ENCODE measurements at places on chromosomes 6 and 20.

GRCh38 chr6:9138936-9139335, 703.6 kb upstream of the SLC35B3 start:
- DNase-seq = no peak

DNA sequence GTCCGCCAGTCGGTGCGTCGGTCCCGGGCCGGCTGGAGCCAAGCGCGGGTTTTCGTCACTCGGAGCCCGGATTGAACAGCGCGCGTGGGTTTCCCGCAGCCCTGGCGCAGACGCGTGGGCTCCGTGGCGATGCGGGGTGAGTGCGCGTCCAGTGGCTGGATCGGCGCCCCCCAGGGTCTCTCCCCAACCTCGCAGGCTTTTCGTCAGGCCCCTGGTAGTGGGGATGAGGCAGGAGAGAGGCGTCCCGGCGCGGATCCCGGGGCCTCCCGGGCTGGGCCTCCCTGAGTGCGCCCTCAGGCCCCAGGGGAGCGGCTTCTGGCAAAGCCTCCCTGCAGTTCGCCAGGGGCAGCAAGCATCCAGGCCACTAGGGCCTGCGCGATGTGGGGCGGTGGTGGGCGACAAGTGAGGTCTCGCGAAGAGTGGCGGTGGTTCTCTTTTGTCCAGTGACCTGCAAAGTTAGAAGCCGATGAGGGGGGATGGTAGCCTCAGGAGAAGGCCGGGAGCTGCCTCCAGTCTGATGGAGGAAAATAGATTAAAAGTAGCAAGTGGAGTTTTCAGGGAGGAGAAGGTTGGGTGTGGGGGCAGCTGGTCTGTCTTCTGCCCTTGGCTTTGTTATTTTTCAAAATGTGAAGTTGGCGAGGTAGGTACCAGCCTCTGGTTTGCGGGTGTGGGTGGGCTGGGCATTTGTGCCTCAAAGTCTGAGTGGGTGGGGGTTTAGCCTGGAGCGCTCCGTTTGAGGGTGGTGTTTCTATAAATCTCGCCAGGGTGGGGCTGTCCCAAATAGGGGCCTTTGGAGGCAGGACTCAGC, 1.6 kb downstream of the TOX2 start:
- peak; percentile 36 for DNase-seq

- DNase-seq = peak; percentile 57
These were observed 165.8 kb upstream of the CITED2 start for GRCh38 chr6:139540276-139540675.

DNA sequence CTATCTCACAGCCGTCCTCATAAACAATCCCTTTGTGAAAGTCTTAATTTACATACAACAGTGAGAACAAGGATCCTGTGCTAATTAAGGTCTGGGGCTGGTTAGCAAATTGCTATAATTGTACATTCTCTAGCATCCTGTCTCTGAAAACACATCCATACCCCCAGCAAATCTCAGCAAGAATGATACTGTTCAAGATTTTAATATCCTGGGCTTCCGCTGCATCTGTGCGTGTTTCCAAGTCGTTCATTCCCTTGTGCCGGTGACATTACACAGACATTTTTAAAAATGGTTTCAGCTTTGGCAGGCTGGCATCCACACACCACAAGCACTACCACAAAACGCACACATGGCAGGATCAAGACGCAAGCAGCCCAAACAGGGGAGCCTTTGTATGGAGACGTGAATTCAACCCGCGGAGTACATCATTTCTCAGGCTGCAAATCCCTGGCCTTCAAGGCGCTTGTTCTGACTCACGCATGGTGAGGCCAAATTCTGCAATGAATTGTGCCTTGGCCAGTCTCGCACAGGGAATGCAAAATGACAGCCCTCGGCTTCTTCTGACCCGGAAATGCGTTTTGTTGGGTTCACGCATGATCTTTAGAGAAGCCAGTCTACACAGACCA, 20.3 kb downstream of the ZMYND8 start:
- peak; percentile 65 for DNase-seq

- peak; percentile 89 for DNase-seq
These were observed at the start of gene EPB41L2 for GRCh38 chr6:131063028-131063763. TSS of gene EPB41L2 (minus strand) at chr6:131063245. CDS start at chr6:130956485, 106,760 bp downstream.

DNA sequence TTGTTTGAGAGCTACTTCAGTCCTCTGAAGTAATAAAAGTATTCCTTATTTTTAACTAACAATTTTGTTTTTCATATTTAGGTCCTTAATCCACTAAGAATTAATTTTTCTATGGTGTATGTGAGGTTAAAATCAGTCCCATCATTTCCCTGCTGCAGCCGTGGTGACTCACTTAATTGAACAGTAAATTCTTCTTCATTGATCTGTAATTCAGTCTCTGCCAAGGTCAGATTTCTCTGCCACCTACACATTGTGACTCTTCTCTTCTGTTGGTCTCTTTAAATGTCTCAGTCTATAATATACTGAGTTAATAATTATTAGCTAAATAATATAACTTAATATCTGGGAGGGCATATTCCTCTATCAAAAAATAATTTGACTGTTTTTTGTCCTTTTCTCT, 262.3 kb downstream of the UTRN start:
- no peak for DNase-seq

GRCh38 chr6:143062551-143062950, 1.9 kb downstream of the AIG1 start:
- no peak for DNase-seq

DNA sequence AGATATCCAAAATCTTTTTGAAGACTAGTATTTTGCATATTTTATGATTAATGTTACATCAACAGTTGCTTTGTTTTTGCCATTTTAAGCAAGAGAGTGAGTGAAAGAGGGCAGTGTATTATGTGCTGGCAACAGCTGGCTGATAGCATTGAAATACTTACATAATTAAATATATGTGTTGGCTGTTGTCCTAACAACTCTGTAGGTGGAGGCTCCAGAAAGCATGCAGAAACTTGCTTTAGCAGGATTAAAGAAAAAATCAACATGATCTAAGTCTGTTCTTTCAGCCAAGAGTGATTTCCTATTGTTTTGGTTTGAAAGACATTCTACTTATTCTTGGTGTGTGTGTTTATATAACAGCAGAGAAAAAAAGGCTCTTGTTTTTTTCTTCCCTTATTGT, 127.5 kb downstream of the CDKAL1 start:
- DNase-seq = no peak

- DNase-seq = no peak
These were observed 99.1 kb upstream of the ISM1 start for GRCh38 chr20:13121840-13122515.

GRCh38 chr20:49693435-49694171, 20.1 kb downstream of the B4GALT5 start:
- no peak for DNase-seq

GRCh38 chr6:6772751-6773150, 184.2 kb downstream of the LY86 start:
- DNase-seq = no peak

DNA sequence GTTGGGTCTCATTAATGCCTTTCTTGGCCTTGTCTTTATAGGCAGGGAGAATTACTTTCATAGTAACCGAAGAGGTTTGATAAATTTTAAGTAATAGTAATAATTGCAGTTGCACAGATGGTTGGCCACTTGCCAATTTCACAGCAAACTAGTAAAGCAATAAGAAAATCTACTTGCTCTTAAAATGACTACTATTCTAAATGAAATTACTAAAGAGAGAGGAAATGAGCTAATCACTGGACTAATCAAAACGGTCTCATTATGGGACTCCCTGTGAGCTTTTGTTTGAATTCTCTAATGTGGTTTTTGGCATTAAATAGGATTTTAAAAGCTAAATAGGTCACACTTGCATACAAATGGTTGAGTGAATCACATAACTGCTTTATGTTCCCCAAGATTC, 227.4 kb upstream of the PLN start:
- no peak for DNase-seq

- DNase-seq = peak; percentile 84
These were observed 828 bp upstream of the SULF2 start for GRCh38 chr20:47785854-47786764.

DNA sequence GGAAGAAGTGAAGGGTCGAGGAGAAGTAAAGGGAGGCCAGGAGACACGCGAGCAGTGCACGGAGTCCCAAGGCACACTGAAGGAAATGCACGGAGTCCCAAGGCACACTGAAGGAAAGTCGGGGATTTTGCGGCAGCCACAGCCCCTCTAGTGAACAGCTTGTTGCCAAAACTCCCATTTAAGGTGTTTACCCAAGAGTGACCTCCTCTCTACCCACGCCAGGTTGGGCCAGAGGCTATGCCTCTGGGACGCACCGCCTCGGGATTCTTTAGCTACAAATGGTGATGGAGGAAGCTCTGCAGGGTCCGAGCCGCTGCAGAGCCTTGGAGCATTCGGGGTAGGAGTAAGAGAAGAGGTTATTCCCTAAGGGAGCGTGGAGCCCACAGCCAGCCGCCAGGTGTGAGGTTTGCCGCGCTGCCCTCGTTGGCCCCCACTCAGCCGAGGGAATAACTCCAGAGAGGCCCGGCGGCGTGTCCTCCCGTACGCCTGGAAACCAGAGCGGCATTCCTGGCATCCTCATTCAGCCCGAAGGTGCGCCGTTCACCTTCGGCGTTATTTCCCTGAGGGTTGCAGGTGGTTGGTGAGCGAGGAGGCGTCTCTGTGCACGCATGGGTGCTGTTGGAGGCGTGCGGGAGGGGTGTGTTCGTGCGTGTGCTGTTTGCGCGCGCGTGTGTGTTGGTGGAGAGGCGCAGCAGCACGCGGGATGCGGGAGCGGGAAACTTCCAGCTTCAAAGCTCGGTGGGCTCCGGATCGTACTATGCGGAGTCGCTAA, 3.4 kb upstream of the MAFB start:
- DNase-seq = no peak

- DNase-seq = no peak
These were observed 1.4 kb upstream of the LRRN4 start for GRCh38 chr20:6055161-6055783.

DNA sequence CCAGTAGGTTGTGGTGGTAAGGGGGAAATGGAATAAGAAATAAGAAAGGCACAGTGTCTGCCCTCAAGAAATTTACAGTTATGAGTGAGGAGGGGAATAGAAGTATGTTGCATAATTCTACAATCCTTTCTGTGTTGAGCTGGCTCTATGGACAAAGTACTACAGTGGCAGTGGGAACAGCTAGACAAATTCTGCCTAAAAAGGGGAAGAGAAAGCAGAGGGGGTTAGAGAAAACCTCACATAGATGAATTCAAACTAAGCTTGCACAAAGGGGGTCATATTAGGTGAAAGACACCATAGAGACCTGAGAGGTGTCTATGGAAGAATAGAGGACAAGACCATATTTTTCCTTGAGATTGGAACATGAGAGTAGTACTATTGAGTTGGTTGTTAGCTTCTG, 146.9 kb upstream of the VGLL2 start:
- DNase-seq = no peak

DNA sequence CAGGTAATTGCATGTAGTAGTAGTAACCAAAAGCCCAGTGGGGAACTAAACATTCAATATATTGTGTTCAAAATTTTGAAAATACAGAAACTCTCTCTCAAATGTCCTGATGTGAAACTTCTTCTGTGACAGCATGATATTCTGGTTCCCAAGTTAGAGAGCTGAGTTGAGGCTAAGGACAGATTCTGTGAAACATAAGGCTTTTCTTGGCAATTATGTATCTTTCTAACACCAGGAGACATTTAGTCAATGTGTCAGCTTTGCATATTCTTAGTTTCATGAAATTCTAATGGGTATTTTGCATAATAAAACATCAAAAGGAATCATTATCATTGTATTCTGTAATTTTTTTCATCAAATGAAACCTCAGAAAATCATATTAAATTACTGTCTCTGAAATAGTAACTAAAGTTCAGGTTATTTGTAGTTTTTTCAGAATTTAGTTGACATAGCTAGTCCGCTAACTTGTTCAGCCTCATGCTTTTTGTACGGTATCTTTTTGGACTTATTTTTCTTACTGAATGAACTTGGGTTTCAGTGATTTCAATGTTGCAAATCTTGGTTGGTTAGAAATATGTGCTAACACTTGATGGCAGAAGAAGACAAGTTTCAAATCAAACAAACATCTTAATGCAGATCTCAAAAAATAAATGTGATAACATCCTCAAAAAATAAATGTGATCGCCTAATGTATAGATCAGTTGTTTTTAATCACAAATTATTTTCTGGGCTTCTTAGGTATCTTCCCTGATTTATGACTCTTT, 70.4 kb downstream of the AKAP7 start:
- no peak for DNase-seq

DNA sequence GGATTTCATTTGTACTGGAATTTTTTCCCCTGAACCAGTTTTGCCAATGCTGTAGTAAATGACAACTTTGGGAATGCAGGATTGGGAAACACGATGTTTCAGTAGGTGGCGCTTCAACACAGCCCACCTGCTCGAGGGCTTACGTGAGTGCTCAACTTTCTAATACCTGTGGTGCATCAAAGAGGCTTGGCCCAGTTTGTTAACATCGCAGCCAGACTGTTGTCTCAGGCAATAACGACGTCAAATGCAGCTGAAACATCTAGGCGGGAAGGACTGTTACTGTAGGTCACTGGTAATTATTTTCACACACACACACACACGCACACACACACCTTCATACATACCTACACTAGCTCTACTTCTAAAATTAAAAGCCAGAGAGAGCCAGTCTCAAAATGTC, 815.5 kb upstream of the SLC35B3 start:
- DNase-seq = peak; percentile 30

- DNase-seq = no peak
These were observed 81.2 kb downstream of the PXDC1 start for GRCh38 chr6:3670356-3670755.

GRCh38 chr6:69980624-69981023, 114.3 kb downstream of the COL19A1 start:
- DNase-seq = no peak

DNA sequence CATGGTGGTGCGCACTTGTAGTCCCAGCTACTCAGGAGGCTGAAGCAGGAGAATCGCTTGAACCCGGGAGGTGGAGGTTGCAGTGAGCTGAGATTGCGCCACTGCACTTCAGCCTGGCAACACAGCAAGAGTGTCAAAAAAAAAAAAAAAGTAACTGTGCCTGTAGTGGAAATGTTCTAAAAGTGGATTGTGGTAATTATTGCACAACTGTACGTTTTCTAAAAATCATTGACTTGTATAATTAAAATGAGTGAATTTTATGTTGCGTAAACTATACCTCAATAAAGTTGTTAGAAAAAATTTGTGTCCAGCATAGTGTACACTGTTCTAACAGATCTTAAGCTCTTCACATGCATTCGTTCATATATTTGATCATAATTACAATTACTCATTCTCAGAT, 5.5 kb downstream of the SEC23B start:
- no peak for DNase-seq

GRCh38 chr6:10831609-10832008, 6.7 kb downstream of the MAK start:
- DNase-seq = no peak
